Activated T-helper 1 cell treated with anti-CD3 and anti-CD28 coated beads, Interleukin-2, amount 50 U/mL, for 16 hours (primary cell): ENCODE measurements at places on chromosomes 1 and 21.

DNA sequence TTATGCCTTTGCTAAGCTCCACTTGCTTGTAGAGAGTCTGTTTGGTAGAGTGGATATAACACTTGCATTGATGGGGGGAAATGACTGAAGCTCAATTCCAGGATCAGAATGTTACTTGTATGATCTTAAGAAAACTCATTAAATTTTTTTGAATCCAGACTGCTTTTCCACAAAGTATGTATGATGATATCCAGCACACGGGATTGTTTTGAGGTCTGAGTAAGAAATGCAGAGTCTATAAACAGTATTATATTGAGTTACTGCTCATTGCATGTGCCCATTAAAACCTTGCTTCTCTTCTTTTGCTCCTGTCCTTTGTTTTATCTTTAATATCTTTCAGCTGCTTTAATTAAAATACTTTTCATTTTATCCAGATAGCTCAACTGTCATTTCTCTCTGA, 570.4 kb upstream of the ZRANB2 start:
- no peak for DNase-seq

DNA sequence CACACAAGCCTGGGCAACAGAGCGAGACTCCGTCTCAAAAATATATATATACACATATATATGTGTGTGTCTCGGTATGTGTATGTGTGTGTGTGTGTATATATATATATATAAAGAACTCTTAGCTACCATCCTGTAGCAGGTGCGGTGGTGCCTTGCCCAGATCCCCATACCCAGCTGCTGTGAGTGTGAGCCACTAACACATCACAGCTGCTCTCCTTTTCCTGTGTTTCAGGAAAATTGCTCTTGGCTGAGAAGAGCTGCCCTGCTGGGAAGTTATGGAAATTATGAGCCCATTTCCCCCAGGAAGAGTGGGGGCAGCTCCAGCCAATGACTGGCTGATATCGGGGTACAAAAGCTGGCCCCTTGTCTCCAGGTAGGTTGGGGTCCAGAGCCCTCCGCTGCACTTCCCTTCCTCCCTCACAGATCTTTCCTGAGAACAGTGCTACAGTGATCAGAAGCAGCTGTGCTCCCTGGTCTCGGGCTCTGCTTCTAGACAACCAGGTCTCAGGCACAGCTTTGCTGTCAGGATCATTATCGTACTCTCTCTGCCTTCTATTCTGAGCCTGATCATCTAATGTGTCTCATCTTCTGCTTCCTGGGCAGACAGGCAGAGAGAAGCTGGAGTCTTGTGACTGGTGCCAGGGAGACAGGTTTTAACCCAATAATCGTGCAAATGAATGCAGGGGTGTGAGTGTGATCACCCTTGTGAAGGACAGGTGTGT, 109.6 kb upstream of the ZNF678 start:
- no peak for DNase-seq

DNA sequence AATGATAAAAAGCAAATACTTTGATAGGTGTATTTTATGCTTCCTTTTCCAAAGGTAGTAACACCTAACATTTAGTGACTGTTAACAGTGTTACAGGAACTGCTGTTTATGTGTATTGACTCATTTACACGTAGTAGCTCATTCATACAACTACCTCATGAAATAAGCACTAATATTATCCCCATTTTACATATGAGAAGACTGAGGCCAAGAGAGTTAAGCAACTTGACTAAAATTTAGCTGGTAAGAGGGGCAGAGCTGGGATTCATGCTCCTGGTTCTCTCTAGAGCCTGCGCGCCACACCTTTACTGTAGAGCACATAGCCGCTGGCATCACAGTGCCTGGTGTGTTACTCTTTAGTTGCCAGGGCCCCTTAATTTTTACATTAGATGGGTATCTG, 11.3 kb downstream of the ZBTB40 start:
- DNase-seq, result no peak

DNA sequence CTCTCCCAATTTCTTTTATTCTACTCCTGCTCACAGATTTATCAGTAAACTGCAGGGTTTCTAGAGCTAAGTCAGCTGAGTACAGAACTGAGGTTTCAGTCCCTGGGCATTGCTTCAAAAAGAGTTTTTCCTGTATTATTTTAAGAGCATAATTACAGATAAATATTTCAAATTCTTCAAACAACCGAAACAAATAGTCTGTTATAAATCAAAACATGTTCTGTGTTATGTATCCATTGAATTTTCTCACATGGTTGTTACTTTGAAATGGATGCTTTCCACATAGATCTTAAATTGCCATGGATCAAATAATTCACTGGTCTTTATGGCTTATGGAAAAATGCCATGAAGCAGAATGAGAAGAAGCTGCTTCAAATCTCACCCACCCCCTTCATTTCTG, 64.5 kb downstream of the LRRC8C start:
- DNase-seq, result no peak

DNA sequence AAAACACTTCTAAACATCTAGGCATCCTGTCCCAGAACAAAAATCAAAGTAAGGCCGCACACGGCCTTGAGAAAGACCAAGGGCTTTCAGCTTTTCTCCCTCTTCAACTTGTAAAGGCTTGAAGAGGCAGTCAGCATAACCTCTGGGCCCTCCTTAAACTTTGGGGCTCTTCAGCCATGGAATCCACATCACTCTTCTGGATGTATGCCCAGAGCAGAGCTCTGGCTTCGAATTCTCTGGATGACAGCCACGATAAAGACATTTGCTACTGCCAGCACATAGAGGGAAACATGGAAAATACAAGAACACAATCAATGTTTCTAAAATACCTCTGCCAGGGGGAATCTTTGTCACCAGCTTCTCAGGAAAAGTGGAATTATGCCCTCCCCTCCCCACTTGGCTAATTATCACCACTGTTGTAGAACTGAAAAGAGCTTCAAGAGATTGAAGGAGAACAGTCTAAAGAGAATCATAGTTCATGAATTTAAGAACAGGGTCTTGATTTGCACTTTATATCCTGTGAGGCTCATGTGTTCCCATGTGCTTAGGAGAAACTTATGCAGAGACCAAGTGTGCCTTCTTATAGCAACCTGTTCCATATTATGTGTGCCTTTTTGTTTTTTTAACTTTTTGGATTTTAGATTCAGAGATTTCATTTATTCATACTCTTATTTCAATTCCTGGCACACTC, 39.0 kb upstream of the DPT start:
- no peak for DNase-seq

- DNase-seq, result no peak
Observed at GRCh38 chr21:40754466-40754865, 92.5 kb downstream of the DSCAM start.
